ENCODE measurements at places on chromosomes 1 and 21.

- DNase-seq = no peak
Measured at GRCh38 chr1:180246579-180246978, 16.5 kb downstream of the LHX4 start.

GRCh38 chr1:59419361-59420140, 122.7 kb downstream of the FGGY start:
- no peak for DNase-seq

DNA sequence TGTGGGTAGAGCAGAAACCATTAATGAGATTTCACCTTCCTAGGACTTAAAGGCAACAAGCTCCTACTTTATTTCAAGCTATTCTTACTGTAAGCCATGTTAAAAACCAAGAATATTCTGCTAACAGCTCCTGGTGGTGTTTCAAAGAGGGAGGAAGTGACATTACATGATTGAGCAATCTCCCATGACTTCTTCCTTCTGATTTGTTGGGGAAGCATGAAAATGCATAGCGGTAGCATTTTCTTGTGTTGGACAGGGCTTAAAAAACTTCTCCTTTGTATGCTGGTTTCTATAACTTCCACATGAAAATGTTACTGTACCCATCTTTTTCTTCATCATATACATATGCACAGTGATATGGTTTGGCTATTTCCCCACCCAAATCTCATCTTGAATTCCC, 297.0 kb upstream of the SNX7 start:
- no peak for DNase-seq

DNA sequence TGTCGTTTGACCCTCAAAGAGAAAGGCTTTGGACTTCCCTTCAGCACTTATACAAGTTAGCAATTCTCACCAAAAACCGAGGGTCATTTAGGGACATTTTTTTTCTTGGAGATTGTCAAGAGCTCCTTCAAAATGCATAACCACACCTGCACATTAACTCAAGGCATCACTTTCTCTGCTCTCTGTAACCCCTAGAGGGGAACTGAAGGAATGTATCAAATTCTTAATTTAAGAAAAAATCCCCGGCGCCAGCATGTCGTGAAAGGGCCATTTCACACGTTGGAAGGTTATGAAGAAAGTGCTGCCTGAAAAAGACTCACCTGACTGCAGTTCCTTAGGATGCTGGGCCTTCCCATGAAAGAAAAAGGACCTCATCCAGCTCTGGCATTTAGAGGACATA, 131.6 kb upstream of the ZC3H12A start:
- DNase-seq = no peak

- no peak for DNase-seq
Measured at GRCh38 chr1:233816348-233816747, 88.1 kb upstream of the SLC35F3 start.

- no peak for DNase-seq
Measured at GRCh38 chr1:118291661-118292060, 106.6 kb upstream of the SPAG17 start.

GRCh38 chr1:200861937-200862647, 10.7 kb upstream of the GPR25 start:
- no peak for DNase-seq

- no peak for DNase-seq
Measured at GRCh38 chr1:43062527-43063095, 103.9 kb upstream of the SLC2A1 start.

GRCh38 chr1:246104927-246105326, 402.2 kb downstream of the SMYD3 start:
- DNase-seq = no peak

- no peak for DNase-seq
Measured at GRCh38 chr1:70910013-70910412, 137.6 kb downstream of the PTGER3 start.

Data from activated CD4-positive, alpha-beta T cell treated with anti-CD3 and anti-CD28 coated beads for 1 hour (primary cell).